ENCODE measurements at places on chromosomes 16 and 17. TPM values are rescaled to one million over a fixed set of nuclear protein-coding genes. Genes with fewer than 3 reads are reported as not detected.

The CAVIN1 gene
- 10.6 TPM for total RNA-seq

The CHD9NB gene
- 2.8 TPM for total RNA-seq

The TSPAN10 gene
- 0.23 TPM for total RNA-seq

The CEMP1 gene
- total RNA-seq = 0.92 TPM

The OR1A1 gene
- total RNA-seq = not detected

The AIPL1 gene
- 0.23 TPM for total RNA-seq

The RBFOX1 gene
- total RNA-seq = 68.7 TPM

The TBX21 gene
- 0.23 TPM for total RNA-seq

The BRICD5 gene
- 6.2 TPM for total RNA-seq

All from diencephalon (tissue), 1 donor.